Choroid plexus epithelial cell (primary cell): ENCODE measurements at places on chromosomes 11 and 22.

GRCh38 chr22:29136782-29137700, 64.2 kb downstream of the KREMEN1 start:
- no peak for DNase-seq

- peak; percentile 35 for DNase-seq
Measured at GRCh38 chr11:125141686-125142535, 22.6 kb upstream of the PKNOX2 start.

GRCh38 chr11:64771861-64772260, 6.5 kb downstream of the SF1 start:
- DNase-seq, result no peak

GRCh38 chr22:48558606-48559402, 1268.9 kb downstream of the BRD1 start:
- no peak for DNase-seq

DNA sequence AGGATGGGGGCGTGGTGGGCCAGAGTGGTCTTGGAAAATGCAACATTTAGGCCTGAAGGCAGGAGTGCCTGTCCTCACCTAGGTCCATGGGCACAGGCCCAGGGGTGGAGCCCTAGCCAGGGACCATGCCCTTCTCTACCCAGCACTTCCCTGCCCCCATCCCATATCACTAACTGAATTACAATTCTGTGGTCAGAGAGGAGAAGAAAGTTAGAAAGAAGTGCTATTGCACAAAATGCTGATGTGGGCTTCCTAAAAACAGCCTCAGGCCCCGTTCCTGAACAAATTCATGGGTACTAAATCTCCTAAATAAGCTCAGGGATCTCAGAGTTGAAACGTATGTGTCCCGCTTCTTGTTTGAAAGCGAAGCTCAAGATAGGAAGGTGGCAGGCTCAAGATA, 3.5 kb upstream of the ASRGL1 start:
- no peak for DNase-seq

- DNase-seq, result no peak
Measured at GRCh38 chr11:60396799-60397198, 540 bp downstream of the MS4A14 start.

- peak; percentile 18 for DNase-seq
Measured at GRCh38 chr11:4184163-4184916, 89.7 kb downstream of the RRM1 start.

GRCh38 chr11:100438376-100438775, 248.7 kb upstream of the ARHGAP42 start:
- no peak for DNase-seq

DNA sequence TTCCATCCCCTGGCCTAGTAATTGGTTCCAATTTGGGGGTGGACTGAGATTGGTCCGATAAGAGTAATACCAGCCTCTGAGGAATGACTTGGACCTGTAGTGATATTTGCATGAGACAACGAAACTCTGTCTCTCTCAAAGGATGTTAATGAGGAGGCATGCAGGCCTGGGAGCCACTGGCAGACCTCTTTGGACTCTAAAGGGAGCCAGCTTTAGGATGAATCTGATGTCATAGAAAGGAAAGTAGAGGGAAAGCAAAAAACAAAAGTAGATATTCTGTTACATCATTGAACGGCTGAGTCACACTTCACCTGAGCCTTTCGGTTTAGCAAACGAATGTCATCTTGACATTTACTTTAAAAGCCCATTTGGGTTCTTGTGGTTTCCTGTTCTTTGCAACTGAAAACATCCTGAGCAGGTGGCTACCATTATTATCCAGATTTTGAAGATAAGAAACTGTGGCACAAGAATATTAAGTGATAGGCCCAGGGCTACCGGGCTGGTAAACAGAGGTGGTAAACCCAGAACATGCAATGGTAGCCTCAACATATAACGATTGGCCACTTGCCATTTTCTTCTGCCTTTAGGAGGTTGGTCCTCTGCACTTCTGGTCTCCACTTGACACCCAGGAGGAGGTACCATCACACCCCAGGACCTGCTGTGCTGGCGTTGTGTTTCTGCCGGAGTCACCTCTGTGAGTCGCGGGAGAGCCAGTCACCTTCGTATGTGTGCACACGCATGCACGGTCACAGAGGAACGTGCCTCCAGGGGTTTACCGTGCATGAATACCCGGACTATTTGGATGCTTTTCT, 42.7 kb downstream of the RTL6 start:
- DNase-seq, result no peak

DNA sequence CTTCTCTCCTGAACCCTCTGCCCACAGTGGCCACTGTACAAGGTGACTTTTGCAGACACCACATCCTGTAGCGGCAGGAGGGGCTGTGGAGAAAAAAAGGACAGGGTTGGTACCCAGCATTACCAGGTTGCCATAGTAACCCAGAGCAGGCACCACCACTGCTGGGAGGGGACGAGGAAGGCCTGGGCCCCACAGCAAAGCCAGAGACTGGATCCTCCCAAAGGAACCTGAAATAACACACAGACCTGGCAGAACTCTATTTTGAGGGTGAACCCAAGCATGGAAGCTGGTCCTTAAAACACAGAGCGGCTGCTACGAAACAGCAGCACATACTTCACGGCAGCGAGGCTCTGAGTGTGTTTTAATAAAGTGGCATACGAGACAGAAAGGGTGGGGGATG, 380.6 kb downstream of the CTTN start:
- no peak for DNase-seq

DNA sequence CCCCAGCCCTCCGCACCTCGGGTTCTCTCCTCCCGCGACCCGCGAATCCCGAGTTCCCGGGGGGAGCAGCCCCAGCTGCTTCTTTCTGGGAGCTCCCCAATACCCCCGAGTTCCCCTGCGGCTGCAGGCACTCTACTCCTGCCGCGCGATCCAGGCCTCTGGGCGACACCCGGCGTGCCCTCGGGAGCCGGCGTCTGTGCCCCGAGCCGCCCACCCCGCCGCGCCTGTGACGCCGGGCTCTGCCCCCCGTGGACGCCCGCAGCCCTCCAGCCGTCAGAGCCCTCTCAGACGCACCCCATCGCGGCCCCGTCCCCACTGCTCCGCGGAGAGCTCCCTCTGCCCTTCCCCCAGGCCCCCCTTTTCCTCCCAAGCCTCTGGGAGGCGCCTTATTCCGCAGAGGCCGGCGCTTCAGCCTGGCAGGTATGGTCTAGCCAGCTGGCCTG, 422 bp downstream of the GLB1L2 start:
- no peak for DNase-seq

- DNase-seq, result peak; percentile 79
Measured at GRCh38 chr11:12787847-12788246, 113.6 kb downstream of the TEAD1 start.

DNA sequence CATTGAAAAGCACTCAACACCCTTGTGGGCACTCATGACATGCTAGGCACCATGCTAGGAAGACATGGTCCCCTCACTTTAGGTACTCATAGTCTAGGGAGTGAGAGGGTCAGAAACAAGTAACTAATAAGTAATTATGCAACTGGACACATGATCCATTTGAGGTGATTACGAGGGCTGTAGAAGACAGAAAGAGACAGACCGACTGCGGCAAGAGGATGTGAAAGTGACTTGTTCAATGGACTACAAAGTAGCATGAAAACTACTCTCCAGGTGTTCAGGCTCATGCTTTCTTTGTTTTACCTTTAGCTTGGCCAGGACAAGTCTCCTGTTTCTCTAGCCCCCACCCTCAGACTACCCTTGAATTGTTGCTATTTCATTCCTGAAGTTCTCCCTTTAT, 310.8 kb upstream of the SORL1-AS1 start:
- DNase-seq, result no peak

GRCh38 chr11:75845324-75845723, 30.3 kb downstream of the UVRAG start:
- DNase-seq, result no peak

GRCh38 chr22:44309137-44309536, 3.6 kb downstream of the SHISAL1 start:
- peak; percentile 83 for DNase-seq

DNA sequence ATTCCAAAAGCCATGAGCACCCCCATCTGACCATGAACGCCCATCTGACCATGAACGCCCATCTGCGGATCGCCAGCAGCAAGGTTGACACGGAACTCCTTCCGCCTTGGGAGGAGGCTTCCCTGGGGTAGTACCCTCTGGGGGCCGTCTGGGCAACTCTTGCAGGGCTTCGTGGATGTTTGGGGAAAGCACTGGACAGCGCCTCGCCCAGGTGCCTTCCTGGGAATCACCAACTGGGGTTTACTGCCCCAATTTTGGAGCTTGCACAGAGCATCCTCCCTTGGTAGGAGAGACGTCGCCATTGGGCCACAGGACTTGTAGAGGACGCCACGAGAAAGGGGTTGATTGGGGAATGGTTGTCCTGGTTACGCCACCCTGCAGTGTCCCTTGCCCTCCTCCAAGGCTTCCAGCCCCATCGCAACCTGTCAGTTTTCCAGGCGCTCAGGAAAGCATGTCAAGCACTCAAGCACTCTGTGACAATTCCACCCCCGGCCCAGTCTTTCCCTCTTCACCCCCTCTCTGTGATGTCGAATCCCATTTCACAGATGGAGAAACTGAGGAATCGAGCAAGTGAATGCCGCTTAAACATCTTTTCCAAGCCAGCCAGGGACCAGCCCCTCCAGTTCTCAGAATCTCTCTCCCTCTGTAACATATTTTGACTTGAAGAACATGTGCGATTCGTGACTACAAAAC, 914 bp upstream of the PRDM11 start:
- DNase-seq, result peak; percentile 72

DNA sequence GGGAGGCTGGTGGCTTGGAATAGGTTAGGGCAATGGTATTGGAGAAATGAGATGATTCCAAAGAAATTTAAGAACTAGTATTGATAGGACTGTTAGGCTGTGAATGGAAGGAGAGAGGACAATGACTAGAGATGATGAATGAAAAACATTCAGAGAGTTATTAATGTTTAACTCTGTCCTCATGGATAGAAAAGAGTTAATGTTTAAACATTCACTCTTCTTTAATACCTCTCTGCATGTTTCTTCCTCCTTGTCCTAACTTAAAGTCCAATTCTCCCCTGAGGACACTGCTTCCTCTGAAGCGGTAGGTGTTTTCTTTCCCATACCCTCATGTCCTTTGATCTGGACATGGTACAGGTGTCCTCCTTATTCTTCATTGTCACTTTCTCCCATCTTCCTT, 13.4 kb downstream of the CHEK1 start:
- no peak for DNase-seq

DNA sequence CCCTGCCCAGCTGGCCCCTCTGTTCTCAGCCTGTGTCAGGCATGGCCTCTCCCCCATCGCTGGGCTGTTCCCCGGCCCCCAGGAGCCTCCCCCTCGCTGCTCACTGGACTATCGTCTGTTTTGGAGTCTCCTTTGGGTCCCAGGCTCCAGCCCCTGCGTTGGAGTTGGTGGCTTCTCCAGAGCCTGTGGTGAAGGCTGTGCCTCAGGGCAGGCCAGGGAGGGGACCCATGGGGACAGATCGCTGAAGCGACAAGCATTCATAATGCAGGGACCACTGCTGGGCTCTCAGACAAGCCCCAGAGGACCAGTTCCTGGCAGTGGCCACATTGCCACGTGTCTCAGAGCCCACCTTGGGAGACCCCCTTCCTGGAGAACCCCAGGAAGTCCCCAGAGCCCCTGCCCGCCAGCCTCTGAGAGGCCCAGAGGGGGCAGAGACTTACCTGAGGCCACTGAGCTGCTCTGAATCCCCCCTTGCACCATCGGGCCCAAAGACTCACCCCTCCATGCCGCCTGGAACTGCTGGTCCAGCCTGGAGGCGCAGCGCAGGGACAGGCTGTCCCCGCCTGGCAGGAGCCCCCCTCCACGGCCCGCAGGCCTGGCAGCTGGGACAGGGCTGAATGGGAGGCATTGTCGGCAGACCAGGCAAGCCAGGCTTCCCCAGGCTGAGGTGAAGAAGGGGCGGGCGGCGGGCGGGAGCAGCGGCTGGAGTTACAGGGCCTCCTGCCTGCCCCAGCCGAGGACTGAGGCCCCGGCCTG, at the start of gene CHADL:
Gene CHADL, minus strand, starts transcription at position 555 of the 756 bp plus-strand sequence. Its CDS starts 50 bp downstream, at position 505.
- DNase-seq, result no peak

GRCh38 chr22:33006955-33007318, 51.2 kb downstream of the SYN3 start:
- no peak for DNase-seq

DNA sequence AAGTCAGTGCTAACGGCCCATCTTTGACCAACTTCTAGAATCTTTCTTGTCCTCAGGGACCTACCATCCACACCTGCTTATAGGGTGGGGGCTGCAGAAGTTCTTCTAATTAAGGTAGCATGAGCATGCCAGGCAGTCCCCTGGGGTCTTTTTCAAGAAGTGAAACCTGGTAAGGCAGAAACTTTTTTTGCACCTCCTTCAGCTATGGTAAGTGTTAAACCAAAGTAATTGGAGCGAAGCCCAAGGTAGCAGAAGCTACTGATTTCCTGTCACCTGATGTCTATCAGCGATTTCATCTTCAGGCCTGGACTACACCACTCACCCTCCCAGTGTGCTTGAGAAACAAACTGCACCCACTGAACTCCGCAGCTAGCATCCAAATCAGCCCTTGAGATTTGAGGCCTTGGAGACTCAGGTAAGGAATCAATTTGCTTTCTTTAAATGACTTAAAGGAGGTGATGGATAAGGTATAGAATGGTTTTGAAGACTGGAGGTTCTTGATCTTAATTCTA, at the start of gene MS4A1:
Gene MS4A1, plus strand, starts transcription at position 317 of the 512 bp plus-strand sequence. CDS start 6,528 bp downstream, outside the sequence.
- no peak for DNase-seq
